Activated B cell treated with CpG ODN at 0.5 μM for 24 hours (primary cell): ENCODE measurements at places on chromosomes 3 and 15.

GRCh38 chr15:79352206-79352605 lies 41.3 kb downstream of the TMED3 start:
- no peak for DNase-seq

- DNase-seq = no peak
Observed at GRCh38 chr3:171743327-171744157, 66.7 kb downstream of the PLD1 start.

GRCh38 chr15:37873336-37873735 lies 61.1 kb upstream of the TMCO5A start:
- no peak for DNase-seq

DNA sequence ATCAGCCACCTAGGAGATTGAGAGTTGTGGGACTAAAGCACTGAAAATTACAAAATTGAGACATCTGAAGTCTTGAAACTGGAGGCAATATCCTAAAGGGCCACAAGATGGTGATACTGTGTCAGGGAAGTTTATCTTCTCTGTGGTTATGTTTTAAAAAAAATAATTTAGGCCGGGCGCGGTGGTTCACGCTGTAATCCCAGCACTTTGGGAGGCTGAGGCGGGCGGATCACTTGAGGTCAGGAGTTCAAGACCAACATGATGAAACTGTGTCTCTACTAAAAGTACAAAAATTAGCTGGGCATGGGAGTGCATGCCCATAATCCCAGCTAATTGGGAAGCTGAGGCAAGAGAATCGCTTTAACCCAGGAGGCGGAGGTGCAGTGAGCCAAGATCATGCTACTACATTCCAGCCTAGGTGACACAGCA lies 17.9 kb upstream of the NIT2 start:
- no peak for DNase-seq

- no peak for DNase-seq
Observed at GRCh38 chr3:43503067-43503728, 118.6 kb downstream of the ANO10 start.
